Thyroid gland (tissue), 4 donors: ENCODE measurements at places on chromosomes 7 and 10.
A peak's percentile ranks its signal among the peaks of the same experiment; 100 is the strongest.

DNA sequence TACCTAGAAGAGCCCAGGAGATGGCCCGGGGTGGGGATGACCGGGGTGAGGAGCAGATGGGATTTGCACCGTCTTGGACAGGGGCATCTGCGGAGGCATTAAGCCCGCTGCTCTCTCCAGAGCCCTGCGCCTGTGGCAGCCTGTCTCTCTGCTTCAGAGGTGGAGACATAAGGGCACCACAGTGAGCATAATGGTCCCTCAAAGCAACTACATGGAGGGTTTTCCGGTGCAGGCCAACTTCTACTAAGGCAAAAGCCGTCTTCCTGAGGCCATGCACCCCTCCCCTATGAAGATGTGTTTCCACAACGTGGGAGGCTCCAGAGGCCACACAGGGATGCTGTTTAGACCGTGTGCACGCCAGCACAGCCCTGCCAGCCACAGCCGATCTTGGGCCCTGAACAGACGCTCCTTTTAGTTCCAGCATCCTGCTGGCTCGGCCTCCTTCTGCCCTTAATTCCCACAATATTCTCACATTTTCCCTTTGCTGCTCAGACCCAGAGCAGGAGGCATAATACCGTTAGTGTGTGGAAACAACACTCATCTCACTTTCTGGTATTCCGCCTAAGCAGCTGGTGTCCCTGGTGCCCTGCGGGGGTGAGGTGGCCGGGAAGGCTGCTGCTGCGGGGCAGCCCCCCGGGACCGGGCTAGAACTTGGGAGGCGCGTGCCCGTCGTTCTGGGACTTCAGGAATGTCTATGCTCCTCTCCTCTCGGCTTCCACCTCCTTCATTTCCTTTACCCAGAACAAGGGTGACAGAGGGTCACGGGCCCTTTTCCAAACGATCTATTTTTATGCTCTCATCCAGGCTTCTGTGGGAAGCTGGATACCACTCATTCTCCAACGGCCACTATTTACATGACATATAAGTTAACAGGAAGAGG lies 266.9 kb downstream of the TNS3 start:
- DNase-seq: no peak

DNA sequence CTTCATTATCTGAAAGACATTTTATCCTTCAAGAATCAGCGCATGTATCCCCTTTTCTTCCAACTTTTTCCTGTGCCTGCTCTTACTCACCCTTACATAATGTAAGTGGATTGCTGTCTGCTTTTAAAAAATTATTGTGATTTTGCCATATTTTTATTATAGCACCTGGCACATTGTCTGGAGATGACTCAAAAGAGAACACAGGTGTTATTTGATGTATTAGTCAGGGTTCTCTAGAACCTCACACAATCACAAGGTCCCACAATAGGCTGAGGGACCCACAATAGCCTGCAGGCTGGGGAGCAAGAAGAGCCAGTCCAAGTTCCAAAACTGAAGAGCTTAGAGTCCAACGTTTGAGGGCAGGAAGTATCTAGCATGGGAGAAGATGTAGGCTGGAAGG lies 390.0 kb downstream of the EXOC4 start:
- no peak for DNase-seq

- peak; percentile 77 for DNase-seq
Observed at GRCh38 chr7:51316262-51316665, 345 bp downstream of the COBL start.

DNA sequence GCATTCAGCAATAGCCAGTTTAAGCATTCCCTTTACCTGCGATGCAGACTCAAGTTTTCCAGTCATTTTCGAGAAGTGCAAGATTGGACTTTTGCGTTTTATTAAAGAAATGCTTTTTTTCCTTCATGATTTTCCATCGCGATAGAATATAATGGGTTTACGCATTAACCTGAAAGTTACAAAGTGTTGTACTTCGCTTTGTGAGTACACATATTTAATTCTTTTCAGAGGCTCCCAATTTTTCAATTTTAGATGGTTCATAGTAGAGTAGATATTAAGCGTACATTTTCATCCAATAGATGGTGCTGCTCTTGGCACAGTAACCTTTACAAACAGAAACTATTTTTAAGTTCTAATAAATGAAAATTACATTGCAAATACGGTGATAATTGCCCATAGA lies 1.3 kb downstream of the PTPRZ1 start:
- no peak for DNase-seq

DNA sequence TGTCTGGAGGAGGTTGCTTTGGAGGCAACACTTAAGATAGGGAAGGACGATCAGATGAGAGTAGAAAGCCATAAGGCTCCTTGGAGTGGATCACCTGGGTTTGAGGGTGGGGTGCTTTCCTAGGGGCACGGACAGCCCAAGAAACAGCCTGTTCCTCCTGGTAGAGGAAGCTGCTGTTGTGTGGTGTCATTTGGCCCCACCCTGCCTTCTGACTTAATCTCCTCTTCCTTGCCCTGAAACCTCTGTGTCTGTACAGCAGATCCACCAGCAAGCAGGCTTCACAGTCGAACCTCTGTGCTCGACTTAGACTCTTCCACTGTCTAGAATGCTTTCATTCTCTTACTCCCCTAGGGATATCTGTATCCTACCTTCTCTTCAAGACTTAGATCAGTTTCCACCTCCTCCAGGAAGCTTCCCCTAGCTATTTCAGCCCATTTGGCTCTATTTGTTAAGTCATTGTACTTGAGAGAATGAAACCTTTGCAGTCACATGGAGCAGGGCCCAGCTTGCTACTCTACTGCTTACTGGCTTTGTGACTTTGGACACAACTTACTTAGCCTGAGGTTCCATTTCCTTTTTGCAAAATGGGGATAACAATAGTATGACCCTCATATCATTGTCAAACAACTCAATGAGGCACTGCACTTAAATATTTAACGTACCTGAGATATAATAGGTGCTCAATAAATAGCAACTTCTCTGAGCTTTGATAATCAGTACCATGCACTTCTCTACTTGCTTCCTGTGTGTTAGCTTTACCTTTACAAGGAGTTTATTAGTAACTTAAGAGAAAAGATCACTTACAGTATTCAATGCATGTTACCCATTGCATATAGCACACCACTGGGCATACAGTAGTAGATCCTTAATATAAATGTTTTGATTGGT lies 5.0 kb downstream of the MXI1 start:
- peak; percentile 9 for DNase-seq

- no peak for DNase-seq
Observed at GRCh38 chr7:12759151-12759550, 71.7 kb downstream of the ARL4A start.

DNA sequence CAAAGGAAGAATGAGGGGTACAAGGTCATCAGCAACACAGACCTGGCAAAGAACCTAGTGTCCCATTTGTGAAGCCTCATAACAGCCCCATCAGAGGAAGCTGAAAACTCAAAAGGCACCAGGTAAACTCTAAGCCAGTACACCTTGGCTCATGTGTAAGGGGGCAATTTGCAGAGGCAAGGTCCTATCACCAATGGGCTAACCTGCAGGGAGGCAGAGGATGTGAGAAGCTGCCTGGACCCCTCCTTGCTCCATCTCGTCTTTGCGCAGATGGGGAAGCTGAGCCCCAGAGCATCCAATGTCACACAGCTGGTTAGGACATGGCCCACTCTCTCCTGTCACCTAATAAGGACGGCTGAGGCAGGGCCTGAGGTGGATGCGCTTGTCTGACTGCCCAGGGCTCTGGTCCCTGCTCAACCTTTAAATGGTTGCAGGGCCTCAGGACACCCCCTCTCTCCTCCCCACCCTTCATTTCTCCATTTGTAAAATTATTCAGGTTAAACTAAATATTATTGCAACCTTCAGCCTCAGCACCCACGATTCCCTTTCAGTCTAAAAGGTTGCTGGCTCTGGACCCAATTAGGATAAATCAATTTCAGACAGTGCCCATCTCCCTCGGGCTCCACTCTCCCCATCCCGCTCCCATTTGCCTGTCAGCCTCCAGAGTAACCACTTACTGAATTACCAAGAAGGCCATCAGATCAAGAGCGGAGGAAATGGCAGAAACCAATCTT lies 135.3 kb downstream of the OAT start:
- no peak for DNase-seq

DNA sequence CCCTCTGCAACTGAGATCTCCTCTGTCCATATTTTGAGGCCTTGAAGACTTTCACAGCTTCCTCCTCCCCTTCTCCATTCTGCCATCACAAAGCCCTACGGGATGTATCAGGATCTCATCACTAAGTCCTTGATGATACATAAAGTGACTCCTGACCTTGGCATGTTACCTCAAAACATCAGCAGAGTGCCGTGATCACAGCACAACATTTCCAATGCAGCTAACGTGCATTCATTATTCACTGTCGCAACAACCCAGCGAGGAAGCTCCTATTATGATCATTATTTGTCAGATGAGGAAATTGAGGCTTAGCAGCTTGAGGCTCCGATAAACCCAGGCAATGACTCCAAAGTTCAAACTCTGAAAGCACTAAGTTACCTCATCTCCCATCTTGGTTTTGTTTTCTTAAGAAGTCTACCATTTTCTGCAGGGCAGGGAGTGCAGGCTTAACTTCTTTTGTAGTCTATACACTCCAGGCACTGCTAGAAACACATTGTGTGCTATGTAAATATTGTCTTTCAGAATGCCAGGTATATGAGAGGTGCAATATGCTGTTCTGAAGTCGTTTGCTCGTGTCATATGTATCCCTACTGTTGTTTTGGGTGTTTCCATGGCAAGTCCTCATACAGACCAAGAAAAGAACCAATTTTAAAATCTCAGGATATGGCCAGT lies 80.6 kb upstream of the C1QL3 start:
- no peak for DNase-seq

GRCh38 chr7:64849250-64849923 lies 53.7 kb upstream of the ZNF273 start:
- DNase-seq: no peak

DNA sequence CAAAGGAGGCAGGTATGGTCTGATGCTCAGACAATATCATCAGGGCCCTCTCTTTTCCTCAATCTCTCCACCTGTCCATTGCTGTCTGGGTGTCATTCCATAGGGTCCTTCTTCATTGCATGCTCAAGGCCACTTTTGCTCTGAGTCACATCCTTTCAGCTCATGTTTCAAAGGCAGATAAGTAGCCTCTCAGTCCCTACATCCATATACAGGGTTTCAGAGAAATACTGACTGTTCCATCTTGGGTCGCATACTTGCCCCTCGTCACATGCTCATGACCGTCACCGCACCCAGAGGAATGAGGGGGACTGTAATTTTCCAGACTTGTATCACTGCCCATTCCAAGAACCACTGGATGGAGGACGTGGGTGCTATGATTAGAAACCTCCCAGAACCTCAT lies 93.4 kb downstream of the FAM107B start:
- DNase-seq: no peak

DNA sequence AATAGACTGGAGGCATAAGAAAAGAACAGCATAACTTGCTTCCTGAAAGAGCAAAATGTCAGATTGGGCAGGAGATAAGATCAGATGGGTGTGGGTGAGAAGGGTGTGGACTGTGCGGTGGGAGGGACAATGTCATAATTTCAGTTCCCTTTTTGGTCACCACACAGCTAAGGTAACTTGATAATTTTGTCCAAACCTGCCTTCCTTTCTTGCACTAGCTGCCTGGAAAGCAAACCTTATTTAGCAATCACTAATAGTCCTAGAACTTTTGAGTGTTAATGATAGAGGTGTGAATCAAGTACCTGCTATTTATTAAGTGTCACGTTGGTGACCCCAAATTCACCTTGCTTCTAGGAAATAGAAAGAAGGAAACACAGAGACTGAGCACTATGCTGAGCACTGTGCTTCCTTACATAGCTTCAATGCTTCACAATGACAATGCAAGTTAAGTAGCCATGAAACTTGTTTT lies 72.4 kb upstream of the SP4 start:
- no peak for DNase-seq

DNA sequence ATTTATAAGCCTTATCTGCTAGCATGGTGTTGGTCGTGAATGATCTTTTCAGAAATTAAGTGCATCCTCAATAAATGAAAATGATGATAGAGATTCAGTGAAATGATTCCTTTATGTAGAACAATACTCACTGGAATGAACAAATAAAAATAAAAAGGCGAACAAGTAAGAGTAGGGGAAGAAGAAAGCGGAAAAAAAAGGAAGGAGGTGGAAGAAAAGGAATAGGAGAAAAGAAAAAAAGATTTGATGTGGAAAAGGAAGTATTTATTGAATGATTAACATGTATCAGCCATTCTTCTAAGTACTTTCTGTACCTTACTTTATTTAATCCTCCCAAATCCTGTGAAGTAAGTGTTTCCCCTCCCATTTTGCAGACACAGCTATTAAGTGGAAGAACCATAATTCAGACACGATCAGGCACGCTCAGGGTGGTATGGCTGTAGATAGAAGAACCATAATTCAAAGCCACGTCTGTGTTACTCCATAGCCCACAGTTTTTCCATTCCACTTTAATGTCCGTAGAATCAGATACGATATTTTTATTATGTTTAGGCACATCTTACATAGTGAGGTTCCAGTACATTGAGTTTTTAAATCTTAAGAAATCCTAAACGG lies 156.2 kb upstream of the LAMB4 start:
- no peak for DNase-seq

DNA sequence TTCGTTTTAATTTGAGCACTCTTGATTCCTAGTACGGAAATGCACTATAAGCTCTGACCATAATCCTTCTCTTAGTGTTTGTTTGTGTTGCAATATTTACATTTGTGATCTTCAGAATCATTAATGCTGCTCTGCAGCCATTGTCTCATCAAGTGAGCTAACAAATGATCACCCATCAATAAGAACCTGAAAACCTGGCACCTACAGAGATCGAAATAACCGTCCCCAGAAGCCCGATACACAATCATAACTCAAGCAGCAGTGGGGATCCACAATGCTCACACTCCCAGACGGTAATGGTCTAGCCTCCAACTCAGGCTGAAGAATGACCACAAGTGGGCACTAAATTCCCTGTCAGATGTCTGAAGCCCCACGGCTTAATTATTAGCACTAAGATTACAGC lies 156.0 kb upstream of the NFE2L3 start:
- no peak for DNase-seq

DNA sequence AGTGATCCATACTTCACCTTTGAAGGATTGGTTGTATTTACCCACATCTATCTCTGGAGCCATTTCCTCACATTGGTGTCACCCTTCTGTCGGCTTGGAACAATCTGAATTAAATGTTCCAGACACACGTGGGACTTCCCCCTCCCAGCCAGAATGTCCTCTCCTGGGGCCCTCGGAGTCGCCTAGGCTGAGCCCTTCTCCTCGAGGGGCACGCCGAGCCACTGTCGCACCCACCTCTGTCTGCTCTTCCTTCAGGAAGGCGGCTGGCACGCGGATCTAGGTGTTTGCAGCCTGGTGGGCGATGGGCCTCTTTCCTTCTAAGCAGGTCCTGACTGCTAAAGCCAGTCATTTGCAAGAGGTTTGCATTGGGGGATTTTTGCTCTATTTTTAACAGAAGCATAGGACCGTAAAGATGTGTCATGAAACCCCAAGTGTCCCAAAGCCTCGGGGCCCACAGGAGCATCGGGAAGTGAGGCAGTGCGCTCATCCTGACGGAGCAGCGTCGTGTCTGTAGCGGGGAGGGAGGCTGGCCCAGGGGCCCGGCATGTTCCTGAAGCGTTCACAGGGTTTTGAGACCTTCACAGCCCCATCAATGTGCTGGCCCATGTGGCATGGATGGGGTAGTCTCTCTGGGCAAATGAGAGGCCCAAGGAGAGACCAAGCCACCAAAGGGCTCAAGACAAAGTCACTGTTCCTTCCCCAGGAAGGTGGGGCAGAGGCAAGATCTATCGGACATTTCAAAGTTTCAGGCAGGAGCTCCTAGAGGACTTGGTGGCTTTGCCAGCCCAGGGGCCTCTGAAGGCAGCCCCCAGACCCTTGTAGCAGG lies 86.7 kb downstream of the RGS10 start:
- DNase-seq: no peak
